ENCODE measurements at places on chromosomes 16 and 17. TPM values are rescaled to one million over a fixed set of nuclear protein-coding genes. Genes with fewer than 3 reads are reported as not detected.

DNA sequence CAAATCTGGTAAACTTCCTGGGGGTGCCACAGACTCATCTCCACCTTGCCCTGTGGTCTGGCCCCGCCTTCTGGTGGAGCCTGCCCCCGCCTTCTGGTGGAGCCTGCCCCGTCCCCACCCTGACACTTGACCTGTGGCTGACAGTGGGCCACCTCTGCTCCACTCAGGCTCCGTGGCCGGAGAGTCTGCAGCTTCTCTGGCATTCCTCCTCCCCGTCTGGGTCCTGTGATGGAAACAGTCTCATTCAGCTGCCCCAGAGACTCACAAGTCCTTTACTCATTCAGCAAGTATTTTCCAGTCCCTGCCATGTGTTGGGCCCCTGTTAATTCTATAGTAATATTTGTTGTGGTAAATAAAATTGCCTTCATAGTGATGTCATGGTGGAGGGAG lies 21.0 kb upstream of the G6PC1 start:
- no peak for DNase-seq

DNA sequence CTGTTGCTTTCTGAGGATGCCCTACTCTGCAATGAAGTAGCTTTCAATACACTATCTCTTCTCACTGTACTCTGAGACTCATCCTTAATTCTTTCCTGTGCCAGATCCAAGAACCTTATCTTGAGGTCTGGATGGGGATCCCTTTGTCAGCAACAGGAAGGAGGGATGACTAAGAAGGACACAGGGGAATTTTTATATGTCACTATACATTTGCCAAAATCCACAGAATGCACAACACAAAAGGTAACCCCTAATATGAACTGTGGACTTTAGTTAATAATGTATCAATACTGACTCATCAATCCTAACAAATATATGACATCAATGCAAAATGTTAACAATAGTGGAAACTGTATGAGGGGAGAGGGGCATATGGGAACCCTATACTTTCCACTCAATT lies 4.7 kb upstream of the RBBP6 start:
- no peak for DNase-seq

- no peak for DNase-seq
Measured at GRCh38 chr17:61766520-61766919, 96.8 kb downstream of the BRIP1 start.

GRCh38 chr16:24508614-24509013 lies 30.8 kb upstream of the RBBP6 start:
- DNase-seq = no peak

- no peak for DNase-seq
Measured at GRCh38 chr17:64531955-64532371, 25.2 kb downstream of the CEP95 start.

DNA sequence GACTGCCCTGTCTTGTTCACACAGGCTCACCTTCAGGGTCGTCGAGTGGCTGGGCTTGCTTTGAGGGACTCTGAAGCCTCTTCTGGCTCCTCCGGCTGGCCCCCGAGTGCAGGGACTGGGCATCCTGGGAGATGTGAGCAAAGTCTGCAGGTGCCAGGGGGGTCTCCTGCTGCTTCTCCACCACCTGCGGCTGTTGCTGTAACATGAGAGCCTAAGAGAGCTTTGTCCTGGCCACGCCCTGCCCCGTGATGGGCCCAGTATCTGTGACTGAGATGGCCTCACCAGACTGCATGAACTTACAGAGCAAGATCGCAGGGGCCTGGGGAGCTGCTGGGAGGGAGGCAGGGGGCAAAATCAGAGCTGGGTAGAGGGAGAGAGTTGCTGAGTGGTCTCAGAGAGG lies 12.5 kb downstream of the ERN2 start:
- no peak for DNase-seq

DNA sequence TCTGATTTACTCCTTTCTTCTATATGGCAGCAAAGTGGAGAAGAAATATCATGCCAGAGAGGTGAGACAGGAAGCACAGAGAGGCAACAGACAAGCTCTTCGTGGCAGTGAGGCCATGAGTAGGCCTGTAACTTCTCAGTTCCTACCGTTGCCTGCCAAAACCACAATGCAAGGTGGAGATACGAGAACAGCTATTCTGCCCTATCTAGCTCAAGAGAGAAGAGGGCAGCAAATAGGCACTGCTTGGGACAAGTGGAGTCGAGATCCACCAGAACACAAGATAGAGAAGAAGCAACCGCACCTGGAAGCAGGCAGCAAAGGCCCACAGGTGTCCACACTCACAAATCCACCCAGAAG lies 24.8 kb downstream of the RANBP10 start:
- DNase-seq = no peak

- no peak for DNase-seq
Measured at GRCh38 chr16:54677308-54677950, 253.2 kb upstream of the IRX5 start.

DNA sequence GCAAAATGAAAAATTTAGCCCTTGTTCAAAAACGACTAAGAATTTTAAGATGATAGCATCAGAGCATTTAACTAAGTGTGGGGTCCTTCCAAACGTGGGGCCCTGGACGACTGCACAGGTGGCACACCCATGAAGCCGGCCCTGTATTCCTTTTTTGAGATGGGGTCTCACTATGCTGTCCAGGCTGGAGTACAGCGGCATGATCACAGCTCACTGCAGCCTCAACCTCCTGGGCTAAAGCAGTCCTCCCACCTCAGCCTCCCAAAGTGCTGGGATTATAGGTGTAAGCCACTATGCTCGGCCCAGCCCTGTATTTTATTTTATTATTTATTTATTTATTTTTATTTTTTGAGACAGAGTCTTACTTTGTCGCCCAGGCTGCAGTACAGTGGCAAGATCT lies 90.7 kb upstream of the CDC42EP4 start:
- DNase-seq = no peak

- no peak for DNase-seq
Measured at GRCh38 chr16:89624777-89625761, 11.6 kb downstream of the DPEP1 start.

DNA sequence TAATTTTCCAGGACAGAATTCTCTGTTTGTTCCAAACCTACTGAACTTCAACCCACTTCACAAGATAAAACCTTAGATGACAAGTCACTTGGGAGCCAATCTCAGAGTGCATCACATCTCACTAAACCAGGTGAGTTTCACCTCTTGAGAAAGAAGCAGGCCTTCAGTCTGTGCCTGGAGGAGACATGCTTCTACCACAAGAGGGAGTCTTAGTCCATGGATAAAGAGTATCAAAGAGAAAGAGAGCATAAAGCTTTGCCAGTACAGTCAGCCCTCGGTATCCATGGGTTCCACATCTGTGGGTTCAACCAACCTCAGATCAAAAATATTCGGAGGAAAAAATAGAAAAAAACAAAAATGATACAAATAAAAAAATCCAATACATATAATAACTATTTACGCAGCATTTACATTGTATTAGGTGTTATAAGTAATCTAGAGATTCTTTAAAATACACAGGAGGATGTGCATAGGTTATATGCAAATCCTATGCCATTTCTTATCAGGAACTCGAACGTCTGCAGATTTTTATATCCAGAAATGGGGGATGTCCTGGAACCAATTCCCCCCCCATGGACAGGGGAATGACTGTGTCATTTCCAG lies 37.7 kb downstream of the DUSP14 start:
- DNase-seq = no peak

The LRRC37A gene
- 1.1 TPM for polyA plus RNA-seq

The HLF gene
- polyA plus RNA-seq = 0.59 TPM

The PRDM7 gene
- polyA plus RNA-seq = not detected
